ENCODE measurements at places on chromosomes 11 and 22.

DNA sequence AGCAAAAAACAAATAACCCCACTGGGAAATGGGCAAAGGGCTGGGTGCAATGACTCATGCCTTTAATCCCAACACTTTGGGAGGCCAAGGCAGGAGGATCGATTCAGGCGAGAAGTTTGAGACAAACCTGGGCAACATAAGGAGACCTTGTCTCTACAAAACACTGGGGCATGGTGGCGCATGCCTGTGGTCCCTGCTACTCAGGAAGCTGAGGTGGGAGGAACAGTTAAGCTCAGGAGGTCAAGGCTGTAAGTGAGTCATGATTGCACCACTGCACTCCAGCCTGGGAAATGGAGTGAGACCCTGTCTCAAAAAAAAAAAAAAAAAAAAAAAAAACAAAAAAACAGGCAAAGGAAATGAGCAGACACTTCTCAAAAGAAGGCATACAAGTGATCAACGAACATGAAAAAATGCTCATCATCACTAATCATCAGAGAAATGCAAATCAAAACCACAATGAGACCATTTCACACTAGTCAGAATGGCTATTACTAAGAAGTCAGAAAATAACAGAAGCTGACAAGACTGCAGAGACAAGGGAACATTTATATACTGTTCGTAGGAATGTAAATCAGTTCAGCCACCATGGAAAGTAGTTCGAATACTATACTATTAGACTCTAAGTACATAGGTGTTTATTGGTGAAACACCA lies 48.2 kb upstream of the SMCO4 start:
- DNase-seq = no peak

- no peak for DNase-seq
Measured at GRCh38 chr22:23306438-23306921, 126.2 kb downstream of the BCR start.

DNA sequence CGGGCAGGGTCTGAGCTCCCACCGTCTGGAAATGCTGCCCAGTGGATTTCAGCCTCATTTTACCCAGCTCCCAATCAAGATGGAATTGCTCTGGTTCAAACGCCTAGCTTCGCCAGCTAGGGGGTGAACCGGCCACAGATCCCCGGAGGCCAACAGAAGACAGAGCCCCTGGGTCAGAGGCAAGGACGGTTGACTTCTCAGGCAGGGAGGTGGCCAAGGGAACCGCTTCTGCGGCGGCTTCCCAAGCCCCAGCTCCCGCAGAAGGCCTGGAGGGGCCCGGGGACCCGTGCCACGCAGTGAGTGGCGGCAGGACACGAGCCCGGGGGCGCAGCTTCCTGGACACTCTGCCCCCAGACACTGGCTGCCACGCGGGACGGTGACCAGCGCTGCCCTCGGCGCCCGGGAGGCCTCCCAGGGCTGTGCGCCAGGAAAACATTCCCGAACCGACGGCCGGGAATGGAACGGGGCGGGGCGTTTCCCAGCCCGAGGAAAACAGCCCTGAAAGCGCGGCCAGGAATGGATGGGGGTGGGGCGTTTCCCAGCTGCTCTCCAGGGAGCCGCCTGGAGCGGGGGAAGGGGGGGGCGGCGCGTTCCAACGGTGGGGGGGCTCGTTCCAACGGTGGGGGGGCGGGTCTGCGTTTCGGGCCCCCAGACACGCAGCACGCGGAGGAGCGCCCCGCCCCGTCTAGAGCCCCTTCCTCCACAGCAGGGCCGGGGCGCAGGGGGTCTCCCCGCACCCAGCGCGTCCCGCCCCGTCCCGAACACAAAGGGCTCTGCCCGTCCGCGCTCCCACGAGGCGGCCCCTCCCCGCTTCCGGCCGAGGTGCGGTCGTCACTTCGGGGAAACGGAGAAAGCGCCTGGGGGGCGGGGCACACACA lies 13.5 kb upstream of the B4GALNT4 start:
- DNase-seq = peak; percentile 92

DNA sequence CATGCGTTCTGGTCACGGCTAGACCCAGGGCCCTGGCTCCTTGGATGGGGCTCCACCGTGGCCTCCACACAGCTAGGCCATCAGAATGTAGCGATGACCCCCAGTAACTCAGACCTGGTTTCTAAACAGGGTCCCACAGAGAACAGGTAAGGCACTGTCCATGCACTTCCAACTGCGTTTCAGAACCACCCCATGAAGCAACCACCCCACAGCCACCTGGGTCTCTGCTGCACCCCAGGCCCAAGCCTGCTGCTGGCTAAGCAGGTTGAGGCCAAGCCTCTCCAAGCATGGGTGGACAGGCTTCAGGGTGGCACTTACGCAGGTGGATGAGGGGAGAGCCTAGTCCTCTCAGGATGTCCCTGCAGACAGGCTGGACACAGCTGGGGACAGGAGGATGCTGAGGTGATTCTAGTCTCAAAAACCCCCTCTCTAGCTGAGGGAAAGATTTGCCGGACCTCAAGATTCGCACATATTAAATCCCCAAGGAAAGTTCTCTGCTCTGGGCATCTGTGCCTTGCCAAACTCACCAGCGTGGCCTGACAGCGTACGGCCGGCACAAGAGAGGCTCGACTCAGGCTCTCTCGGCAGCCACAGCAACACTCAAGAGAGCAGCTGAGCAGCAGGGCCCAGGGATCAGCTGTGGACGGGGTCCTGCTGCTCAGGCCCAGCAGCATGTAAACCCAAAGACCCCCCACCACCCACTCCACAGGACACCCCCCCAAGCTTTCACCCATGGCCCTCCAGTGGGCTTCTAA lies 141.6 kb downstream of the CRYBB2 start:
- DNase-seq = no peak

Data from mucosa of descending colon (tissue), 3 donors.